ENCODE measurements at places on chromosomes 6 and 20.

GRCh38 chr6:111812060-111813038 lies 60.9 kb downstream of the FYN start:
- no peak for DNase-seq

DNA sequence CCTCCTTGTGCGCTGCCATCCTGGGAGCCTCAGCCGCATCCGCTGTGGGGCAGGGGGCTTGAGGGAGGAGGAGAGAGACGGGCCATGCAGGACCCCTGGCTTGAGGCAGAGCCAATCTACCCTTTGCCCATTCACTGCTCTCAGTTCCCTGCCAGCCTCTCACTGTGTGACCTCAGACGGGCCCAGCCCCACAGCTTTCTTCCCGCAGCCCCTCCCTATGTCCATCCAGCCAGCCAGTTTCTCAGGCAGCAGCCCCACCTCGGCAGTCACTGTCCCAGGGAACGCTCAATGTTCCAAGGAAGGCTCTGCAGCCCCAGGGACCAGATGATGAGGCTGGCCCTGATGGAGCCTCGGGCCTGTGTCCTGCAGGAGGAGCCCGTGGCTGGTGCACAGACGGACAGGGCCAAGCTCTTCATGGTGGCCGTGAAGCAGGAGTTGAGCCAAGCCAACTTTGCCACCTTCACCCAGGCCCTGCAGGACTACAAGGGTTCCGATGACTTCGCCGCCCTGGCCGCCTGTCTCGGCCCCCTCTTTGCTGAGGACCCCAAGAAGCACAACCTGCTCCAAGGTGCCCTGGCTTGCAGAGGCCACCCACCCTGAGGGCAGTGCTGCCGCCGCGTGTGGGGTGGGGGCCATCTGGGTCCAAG lies 3.9 kb upstream of the TNFRSF6B start:
- no peak for DNase-seq

DNA sequence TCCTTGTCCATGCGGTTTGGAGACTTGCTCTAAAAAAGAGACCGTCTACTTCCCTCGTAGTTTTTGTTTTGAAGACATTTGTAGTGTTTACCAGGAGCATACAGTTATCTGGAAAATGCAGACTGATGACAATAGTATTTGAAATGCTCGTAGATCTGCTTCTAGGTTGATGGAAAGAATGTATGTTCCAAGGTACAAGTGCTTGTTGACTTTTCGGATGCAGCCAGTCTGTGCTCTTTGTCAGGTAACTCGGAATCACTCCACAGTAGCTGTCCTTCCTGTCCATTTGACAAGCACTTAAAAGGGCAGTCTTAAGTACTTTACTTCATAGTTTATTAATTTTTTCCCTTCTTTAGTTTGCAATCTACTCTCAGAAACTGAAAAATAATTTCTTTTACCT lies 194.8 kb downstream of the ESR1 start:
- no peak for DNase-seq

DNA sequence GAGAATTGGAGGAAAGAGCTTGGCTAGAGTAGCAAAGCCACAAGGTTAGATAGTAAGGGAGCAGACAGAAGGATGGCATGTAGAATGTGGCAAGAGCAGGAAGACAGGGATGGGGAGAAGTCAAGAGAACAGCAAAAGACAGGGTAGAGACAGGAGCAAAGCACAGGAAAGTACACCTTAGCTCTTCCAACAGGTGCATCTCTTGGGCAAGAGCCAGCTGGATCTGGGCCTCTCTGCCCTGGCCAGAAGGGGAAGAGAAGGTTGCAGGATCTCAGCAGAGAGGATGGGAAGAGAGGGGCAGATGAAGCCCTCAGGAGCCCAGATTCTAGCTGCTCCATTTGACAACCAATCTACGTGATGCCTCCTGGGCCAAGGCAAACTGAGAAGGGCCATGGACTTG lies 16.7 kb downstream of the SCUBE3 start:
- DNase-seq: no peak

- no peak for DNase-seq
These were observed 119.6 kb downstream of the PXDC1 start for GRCh38 chr6:3631877-3632276.

DNA sequence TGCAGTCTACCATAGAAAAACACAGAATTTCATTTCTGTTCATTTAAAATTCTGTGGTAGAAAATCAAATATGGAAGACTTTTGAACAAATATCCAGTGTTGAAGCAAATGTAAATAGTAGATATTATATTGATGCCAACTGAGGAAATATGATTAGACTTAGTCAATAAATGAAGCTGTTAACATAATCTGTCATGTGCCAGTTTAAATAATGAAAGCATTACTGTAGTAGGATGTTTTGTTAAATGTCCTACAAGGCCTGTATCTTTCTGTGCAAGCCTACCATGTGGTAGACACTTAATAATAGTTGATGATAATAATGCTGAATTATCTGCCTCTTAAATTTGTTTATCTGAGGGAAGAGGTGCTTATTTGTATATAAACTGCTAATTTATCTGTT lies 55.9 kb downstream of the CBFA2T2 start:
- no peak for DNase-seq

DNA sequence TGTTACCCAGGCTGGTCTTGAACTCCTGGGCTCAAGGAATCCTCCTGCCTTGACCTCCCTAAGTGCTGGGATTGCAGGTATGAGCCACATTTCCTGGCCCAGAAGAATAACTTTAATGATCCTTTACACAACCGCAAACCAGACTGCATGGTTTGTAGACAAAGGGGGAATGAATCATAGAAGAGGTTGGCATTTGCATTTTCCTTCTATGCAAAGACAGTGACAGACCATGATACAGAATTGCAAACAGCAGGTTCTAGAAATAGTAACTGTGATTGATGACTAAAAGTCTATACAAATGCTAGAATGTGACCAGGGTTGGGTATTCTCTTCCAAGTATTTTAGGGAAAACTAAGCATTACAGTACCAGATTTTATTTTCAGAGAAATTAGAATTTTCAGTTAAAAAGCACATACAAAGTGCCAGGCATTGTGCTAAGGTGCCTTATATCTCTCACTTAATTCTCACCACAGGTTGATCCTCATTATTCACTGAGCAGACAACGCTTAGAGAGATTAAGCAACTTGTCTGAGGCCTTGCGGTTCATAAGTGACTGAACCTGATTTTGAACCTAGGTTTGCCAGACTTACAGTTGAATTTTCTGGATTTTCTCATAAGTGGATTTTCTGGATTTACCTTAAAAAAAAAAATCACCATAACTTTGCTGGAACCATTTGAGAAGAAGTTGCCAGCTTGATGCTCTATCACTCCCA lies 146.6 kb downstream of the ZFAND3 start:
- no peak for DNase-seq

DNA sequence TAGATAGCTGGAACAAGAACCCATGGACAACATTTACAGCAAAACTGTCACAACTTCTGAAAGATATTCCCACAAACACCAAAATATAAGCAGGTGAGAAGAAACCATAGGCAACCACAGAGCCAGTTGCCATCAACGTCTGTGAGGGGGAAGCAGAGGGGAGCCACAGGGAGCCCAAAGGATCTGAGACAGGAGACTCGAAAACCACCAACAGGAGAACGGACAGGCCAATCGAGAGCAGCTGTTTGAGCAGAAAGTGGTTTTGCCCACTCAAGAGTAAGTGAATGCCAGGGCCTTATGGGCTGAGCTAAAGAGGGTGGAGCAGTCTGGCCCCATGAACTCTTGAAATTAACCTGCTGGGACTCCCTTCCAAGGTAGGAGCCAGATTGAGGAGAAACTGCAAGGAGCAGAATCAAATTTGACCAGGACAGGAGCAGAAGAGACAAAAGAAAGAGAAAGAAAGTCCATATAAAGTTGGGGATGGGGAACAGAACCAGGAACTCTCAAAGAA lies 195.4 kb downstream of the ANKRD60 start:
- no peak for DNase-seq

DNA sequence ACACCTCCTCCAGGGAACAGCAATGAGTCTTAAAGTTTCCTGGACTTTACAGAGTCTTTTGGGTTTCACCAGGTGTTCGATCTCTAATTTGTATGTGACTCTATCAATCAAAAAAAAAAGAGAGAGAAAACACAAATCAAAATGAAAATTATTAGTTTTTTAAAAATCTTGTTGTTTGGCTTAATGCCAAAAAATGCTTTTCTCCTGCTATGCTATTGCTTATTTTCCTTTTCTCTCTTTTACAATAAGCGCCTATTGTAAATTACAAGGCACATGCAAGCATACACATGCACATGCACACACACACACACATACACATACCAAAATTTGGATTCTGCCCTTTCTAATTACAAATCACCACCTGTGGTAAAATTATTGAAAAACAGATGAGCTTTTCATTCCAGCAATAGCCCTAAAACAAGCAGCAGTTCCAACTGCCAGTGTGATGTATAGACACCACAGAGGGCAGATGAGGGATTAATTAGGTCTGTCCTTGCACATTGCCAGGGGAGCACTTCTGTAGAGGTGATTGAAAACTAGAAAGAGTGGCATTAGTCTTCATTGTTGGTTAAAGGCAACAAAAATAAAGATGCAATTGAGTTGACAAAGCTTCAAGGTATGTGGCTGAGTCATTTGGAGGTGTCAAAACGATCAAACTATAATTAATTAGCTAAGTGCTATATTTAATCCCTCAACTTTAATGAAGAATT lies 631.7 kb downstream of the TFAP2B start:
- no peak for DNase-seq

GRCh38 chr6:4351520-4352321 lies 216.3 kb upstream of the ECI2 start:
- DNase-seq: peak; percentile 61

Data from GOT3 (cell line).